ENCODE measurements at places on chromosomes 6 and 20. TPM values are rescaled to one million over a fixed set of nuclear protein-coding genes. Genes with fewer than 3 reads are reported as not detected.

GRCh38 chr6:161115468-161115867 lies 123.9 kb downstream of the MAP3K4 start:
- no peak for DNase-seq

DNA sequence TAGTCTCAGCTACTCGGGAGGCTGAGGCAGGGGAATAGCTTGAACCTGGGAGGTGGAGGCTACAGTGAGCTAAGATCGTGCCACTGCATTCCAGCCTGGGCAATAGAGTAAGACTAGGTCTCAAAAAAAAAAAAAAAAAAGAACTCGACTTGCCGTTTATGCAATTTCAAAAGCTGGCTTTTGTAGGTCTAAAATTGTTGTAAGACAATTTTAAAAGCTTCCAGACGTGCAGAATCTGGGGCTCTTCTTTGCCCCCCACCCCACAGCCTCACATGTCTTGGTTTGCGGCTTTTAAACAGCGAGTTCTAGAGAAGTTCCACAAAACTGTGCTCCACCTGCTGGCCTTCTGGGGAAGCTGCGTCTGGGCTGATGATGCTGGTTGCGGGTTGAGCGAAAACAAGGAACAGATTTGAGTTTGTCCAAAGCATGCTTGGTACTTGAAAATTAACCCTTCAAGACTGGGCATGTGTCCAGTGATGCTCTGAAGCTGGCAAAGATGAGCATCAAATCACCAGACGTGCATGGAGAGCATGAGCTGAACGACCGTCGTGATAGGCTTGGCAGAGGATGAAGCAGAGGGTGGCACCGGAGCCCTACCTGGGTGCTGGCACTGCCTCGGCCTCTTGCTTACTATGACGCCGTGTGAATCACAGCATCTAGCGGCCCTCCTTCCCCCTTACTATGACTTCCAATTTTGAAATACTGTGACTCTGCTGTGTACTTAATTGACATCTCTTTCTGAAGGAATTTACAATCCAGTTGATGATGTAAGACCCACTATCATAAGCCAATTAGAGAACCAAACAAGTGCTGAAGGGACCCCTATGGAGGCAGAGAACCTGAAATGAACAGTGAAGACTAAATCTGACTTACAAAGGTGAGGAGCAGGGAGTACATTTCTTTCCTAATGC lies 171.4 kb downstream of the GMPR start:
- DNase-seq: peak; percentile 66

DNA sequence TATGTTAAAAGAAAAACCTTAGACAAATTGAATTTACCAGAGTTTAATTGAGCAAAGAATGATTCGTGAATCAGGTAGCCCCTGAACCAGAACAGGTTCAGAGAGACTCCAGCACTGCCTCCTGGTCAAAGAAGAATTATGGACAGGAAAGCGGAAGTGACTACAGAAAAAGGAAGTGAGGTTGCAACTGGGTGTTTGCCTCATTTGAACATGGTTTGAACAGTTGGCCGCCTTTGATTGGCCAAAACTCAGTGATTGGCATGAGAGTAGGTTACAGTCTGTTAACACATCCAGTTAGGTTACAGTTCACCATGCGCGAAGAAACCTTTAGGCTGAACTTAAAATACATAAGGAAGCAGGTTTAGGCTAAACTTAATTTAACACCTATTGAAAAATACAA lies 248.8 kb downstream of the TFAP2A start:
- no peak for DNase-seq

GRCh38 chr6:94751641-94752329 lies 825.5 kb upstream of the MANEA start:
- DNase-seq: no peak

DNA sequence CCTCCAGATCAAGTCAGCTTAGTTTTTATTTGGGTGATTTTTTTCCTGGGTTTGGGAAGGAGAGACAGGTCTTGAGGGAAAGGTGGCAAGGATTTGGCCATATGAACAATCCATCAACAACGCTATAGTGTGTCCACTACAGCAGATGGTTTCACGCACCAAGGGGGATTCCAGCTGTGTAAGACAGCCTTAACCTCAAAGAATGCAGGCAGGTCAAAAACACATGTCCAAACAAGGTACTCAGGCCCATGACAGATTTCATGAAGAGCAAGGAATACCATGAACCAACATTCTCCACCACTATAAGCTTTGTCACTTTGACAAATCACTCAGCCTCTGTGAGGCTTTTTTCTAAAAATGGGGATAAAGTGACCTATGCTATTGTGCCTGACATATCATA lies 2.0 kb downstream of the AIF1 start:
- no peak for DNase-seq

DNA sequence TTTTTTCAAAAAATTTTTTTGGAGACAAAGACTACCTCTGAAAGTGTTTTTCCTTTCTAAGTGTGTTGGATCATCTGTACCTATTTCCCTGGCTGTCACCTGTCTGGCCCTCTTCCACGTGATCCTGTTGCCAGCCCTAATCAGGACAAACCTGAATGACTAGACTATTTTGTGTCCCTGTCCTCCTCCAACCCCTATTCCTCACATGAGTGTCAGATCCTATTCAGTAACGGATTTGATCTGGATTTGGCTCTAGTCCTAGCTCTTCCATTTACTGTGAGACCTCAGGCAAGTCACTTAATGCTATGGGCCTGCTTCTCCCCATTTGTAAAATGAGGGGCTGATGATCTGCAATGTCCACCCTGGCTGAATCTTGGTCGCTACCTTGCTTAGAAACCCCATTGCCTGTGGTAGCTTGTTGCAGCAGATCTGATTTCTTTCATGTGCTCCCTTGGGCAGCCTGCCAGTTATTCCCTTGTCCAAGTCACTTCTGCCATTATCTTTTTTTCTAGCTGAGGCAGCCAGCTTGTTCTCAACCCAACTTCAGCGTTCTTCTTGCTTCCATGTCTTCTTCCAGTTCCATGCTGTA lies 4.8 kb downstream of the PHF20 start:
- peak; percentile 50 for DNase-seq

- DNase-seq: no peak
These were observed 29.4 kb downstream of the SIM1 start for GRCh38 chr6:100435299-100435698.

- DNase-seq: no peak
These were observed 732.1 kb downstream of the EPHA7 start for GRCh38 chr6:92687278-92687677.

DNA sequence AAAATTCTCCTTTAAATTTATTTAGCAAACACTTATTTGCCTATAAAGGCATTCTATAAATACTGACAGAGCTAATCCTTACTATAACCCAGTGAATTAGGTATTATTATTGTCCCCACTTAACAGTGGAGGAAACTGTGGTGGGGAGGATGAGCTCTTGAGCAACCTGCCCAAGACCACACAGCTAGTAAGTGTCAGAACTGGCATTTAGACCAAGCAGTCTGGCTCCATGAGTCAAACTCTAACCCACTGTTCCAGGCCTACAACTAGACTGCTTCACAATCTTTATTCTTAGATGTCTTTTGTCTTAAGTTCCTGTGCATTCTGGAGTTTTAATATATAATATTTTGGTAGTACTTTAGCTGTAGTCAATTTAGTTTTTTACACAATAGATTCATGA lies 530.8 kb downstream of the BCKDHB start:
- no peak for DNase-seq

DNA sequence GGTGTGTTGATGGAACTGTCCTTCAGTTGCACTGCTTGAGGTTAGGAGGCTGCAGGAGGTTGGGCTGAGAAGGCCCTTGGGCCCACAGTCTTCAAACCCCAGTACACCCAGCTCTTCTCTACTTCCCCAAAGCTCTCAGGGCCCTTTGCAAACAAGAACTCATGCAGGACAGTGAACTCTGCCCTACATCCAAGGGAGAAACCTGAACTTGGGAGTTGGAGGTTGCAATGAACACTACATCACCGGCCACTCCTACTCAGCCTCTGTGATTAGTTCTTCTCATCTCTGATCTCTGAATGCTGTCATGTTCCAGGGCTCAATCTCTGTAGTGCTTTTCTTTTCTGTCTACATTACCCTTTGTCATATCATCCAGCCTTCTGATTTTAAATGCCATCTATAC lies 148.5 kb upstream of the PDE7B start:
- DNase-seq: no peak

GRCh38 chr6:118506071-118506638 lies 41.9 kb upstream of the PLN start:
- DNase-seq: no peak

DNA sequence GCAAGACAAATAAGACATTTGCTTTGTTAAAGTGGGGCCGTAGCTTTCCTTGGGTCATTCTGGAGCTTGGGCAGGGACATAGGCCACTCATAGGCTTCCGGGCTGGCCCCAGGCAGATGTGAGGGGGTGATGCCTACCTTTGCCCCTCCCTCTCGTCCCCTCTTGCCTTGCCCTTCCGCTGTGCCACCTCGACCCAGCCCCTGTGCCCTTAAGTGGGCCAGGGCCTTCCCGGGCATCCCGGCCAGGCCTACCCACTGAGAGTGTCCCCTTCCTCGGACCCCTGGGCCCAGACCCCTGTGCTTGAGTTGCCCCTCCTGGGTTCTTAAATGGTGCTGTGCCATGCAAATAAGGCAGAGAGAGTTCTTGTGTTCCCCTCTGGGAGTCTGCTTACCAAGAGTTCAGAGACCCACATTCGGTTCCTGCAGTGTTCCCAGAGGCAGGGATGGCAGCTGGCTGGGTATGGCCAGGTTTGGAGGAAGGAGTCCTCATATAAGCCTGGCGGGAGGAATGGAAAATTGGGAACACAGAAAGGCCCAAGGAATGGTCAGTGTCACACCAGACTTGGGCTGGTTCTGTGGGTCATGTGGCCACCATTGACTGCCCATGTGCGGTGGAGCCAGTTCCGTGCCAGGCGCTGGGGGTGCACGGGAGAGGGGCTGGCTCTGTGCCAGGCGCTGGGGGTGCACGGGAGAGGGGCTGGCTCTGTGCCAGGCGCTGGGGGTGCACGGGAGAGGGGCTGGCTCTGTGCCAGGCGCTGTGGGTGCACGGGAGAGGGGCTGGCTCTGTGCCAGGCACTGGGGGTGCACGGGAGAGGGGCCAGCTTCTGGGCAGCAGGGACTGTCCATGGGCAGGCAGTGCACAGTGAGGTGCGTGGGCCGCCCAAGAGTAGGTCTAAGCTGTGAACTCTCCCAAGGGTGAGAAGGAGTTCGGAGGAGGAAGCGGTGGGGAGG lies 173.5 kb upstream of the SNX9 start:
- DNase-seq: no peak

DNA sequence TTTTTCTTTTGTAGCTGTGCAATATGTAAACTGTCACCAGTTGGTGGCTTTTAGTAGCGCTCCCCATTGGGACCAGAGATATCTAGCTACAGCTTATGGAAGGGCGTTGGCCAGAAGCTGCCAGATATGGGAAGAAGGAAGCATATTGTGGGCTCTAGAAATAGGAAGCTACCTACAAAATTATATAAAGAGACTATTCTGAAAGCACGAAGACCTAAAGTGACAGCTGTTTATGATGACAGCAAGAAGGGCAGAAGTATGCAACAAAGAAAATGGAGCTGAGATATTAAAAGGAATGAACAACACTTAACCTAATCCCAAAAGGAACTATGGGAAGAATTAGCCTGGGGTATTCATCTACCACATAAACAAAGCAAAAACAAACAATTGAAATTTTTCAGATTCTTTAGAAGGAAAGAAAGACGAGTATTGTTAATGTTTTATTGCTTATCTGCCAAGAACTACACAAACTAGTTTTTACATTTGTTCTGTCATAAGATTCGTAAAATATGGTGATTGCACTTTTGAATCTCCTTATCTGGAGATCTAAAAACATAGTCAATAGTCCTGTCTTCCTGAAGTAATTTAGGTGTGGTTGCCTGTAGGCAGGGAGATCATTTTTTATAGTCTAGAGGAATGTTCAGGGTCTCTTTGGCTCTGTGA lies 81.6 kb downstream of the NCOA7 start:
- no peak for DNase-seq

- no peak for DNase-seq
These were observed 12.4 kb upstream of the MAP3K4 start for GRCh38 chr6:160979061-160979708.

- DNase-seq: peak; percentile 92
These were observed 23.2 kb upstream of the FAM50B start for GRCh38 chr6:3825851-3826581.

DNA sequence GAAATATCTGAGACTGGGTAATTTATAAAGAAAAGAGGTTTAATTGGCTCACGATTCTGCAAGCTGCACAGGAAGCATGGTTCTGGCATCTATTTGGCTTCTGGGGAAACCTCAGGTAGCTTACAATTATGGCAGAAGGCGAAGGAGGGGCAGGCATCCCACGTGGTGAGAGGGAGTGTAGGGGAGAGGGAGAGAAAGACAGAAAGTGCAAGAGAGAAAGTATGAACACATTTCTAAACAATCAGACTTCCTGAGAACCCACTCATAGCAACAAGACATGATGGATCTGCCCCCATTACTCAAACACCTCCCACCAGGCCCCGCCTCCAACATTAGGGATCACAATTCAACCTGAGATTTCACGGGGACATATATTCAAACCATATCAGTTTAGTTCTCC lies 107.4 kb downstream of the PERP start:
- DNase-seq: no peak

DNA sequence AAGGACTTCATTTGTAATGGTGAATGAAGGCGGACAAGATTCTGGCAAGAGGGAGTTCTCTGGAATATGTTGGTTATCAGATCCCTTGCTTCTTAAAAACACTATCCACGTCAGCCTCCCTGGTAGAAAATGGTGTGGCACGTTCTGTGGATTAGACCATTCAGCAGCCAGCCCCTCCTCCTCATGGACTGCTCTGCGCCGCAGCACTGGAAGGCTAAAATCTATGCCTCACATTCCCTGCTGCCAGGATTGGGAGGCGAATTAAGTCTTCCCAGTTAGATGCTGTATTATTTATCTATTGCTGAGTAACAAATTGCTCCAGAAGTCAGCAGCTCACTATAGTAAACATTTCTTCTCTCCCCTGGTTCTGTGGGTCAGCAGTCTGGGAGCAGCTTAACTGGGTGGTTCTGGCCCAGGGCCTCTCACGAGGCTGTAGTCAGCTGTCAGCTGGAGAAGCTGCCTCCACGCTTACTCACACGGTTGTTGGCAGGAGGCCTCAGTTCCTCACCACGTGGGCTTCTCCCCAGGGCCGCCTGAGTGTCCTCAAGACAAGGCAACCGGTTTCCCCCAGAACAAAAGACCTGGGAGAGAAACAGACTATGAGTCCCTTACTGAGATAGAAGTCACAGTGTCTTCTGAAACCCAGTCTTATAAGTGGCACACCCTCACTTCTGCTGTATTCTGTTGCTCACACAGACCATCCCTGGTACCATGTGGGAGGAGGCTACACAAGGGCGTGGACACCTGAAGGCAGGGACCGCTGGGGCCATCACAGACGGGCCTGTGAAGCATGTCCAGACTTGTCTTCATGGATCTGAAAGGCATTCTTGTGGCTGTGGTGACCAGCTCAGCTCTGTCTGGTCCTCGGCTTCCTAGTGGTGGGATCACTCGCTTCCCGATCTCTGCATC lies 101.0 kb downstream of the NRN1 start:
- DNase-seq: no peak

EYS gene
- total RNA-seq: 0.13 TPM

HCRTR2 gene
- total RNA-seq: not detected

UBD gene
- 91.9 TPM for total RNA-seq

GRM1 gene
- total RNA-seq: 0.13 TPM

COL12A1 gene
- total RNA-seq: 1.4 TPM

VIP gene
- 0.39 TPM for total RNA-seq

PRR18 gene
- total RNA-seq: not detected
